ENCODE measurements at places on chromosomes 2 and 18.

- DNase-seq: no peak
Measured at GRCh38 chr2:152050341-152050740, 48.5 kb downstream of the CACNB4 start.

- DNase-seq: peak; percentile 20
Measured at GRCh38 chr2:33265584-33266338, 210.7 kb upstream of the RASGRP3 start.

GRCh38 chr2:172829229-172829628, 93.6 kb downstream of the RAPGEF4 start:
- DNase-seq: peak; percentile 64

DNA sequence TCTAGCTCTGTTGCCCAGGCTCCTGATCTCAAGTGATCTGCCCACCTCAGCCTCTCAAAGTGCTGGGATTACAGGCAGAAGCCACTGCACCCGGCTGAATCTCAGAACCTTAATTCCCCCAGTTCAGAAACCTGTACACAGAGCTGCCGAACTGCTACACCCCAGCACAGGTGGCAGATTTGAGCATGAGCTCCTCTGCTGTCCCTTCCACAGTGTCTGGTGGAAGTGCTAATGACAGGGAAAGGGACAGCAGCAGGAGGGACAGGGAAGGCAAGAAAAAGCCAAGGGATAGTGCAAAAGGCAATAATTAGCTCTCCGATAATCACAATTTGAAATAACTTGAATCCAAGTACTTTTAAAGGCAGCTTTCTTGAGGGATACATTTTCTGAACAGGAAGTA, 211.4 kb upstream of the ZNF521 start:
- DNase-seq: no peak

DNA sequence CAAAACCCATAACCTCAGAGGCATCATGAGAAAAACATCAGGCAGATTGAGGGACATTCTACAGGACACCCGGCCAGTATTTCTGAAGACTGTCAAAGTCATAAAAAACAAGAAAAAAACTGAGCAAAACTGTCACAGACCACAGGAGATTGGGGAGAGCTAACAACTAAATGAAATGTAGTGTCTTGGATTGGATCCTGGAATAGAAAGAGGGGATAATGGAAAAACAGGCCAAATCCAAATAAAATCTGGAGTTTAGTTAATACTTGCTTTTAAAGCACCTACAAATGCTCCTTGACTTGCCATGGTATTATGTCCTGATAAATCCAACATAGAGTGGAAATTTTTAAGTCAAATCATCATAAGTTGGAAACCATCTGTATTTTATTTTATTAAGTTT, 17.6 kb upstream of the CXCR1 start:
- DNase-seq: no peak

GRCh38 chr2:17296686-17297085, 221.6 kb downstream of the RAD51AP2 start:
- no peak for DNase-seq

GRCh38 chr2:60882971-60883753, 1.8 kb downstream of the REL start:
- DNase-seq: peak; percentile 11

DNA sequence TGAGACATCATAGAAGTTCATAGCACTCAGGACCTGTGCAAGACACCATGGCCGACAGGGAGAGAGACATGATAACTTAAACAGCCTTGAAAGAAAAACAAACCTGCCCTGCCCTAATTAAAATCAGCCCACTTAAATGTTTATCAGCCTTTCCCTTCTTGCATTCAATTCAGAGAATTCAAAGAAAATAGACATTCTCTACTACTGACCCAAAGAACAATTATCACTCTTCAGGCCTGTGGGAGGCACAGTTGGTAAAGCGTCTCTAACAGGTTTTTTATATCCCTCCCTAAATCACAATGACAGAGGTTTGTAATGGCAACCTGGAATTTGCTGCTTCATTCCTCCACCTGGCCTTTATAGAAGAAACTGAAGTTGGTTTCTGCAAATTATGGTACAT, 1.7 kb downstream of the CDK15 start:
- no peak for DNase-seq

DNA sequence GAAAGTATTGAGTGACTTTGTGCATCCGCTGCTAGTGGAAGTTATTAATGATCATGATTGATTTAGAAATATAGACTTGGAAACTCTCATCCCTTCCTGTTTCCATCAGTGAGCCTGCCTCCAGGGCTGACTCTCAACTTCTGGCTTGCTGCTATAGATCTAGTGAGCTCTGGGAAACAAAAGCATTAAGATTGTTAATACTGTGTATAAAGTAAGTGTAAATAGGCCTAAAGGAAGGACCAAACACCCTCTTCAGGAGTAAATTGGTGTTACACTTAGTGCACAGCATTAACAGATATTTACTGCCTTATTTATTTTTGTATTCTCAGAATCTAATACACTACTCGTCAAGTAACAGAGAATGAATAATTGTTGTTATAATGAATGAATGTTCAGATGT, 285.6 kb downstream of the THSD7B start:
- no peak for DNase-seq

GRCh38 chr2:26001743-26002351, 19.6 kb upstream of the KIF3C start:
- DNase-seq: peak; percentile 37

DNA sequence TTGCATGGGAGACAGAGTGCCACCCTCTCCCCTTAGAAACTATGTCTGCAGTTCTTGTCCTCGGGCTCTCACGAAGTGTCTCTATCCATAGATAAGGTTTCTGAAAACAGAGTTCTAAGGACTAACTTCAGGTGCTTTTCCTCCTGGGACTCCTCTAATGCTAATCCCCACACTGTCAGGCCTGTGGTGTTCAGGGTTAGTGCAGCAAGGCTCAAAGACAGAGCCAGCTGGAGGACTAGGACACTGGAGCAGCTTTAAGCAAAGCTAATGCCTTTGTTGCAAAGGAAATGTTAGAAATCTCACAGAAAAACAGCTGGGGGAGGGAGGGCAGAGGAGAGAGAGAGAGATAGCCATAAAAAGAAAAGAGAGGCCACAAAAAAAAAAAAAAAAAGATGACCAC, 824.0 kb upstream of the FSHR start:
- no peak for DNase-seq

DNA sequence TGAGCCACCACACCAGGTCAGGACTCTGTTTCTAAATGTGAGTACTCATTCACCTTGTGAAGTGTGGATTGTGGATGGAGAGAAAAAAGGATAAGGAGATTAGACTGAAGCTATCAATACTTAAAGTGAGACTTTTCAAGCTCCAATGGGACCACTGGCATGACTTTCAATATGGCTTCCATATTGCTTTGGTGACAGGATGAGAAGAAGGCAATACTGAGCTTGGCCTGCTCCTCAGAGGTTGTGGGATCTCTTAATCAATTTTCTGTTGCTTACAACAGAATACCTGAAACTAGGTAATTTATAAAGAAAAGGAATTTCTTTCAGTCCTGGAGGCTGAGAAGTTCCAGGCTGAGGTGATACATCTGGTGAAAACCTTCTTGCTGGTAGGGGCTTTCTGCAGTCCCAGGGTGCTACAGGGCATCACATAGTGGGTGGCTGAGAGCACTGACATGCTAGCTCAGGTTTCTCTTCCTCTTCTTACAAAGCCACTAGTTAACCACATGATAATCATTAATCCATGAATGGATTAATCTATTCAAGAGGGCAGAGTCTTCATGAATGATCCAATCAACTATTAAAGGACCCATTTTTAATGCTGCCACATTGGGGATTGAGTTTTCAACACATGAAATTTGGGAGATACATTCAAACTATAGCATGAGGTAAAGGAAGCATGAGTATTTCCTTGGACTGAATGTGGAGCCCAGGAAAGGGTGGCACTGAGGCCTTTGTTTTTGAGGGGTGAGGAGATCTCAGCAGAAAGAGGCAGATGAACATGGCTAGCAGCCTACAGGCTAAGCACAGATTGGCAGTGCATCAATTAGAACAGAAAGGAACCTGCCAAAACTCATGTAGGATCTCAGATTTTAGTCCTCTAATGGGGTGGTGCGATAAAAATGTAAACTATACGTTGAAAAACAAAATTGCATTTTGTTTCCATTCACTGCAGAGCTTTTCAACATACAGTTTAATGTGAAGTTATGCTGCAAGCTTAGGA, 274.5 kb downstream of the PIK3C3 start:
- DNase-seq: no peak

DNA sequence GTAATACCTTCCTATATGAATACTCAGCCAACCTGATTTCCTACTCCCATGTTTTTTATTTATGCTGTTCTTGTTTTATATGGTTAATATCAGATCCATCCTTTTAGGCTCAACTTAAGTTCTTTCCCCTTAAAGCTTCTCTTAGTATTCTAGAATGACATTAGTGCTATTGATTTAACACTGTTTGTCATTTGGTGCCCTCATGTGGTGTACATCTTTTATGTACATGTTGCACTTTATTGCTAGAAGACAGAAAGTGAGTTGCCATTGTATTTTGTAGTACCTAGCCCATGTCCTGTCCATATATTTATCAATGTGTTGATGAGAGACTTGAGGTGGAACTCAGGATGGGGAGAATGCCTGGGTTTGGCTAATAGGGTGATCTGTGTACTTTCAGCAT, 2.5 kb downstream of the HTRA2 start:
- peak; percentile 28 for DNase-seq

DNA sequence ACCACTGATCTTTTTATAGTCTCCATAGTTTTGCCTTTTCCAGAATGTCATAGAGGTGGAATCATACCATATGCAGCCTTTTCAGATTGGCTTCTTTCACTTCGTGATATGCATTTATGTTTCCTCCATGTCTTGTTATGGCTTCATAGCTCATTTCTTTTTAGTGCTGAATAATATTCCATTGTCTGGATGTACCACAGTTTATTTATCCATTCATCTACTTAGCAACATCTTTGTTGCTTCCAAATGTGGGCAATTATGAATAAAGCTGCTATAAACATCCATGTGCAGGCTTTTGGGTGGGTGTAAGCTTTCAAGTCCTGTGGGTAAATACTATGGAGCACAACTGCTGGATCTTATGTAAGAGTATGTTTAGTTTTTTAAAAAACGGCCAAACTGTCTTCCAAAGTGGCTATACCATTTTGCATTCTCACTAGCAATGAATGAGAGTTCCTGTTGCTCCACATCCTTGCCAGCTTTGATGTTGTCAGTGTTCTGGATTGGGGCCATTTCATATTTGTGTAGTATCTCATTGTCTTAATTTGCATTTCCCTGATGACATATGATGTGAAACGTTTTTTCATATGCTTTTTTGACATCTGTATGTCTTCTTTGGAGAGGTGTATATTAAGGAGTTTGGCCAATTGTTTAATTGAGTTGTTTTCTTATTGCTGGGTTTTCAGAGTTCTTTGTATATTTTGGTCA, 20.6 kb downstream of the STPG4 start:
- DNase-seq: no peak

GRCh38 chr2:59627599-59627998, 925.9 kb downstream of the BCL11A start:
- no peak for DNase-seq

DNA sequence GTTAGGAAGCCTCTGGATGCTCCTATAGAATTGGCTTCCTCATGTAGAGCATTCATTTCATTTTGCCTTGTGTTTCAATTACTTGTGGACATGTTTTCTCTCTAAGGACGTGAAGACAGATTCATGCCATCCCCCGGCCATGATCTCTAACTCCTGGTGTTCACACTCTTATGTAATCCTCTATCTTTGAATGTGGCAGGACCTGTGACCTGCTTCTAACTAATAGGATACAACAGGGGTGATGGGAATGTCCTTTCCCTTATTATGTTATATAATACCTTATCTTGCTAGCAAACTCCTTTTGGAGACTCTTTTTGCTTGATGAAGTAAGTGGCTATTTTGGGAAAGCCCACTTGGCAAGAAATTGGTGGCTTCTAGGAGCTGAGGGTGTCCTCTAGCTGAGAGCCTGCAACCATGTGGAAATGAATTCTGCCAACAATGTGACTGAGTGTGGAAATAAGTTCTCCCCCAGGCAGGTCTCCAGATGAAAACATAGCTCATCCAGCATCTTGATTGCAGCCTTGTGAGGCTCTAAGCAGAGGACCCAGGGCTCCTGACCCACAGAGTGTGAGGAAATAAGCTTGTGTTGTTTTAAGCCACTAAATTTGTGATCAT, 13.8 kb downstream of the DPYSL5 start:
- no peak for DNase-seq

GRCh38 chr2:175817221-175817620, 184.8 kb downstream of the LNPK start:
- DNase-seq: no peak

DNA sequence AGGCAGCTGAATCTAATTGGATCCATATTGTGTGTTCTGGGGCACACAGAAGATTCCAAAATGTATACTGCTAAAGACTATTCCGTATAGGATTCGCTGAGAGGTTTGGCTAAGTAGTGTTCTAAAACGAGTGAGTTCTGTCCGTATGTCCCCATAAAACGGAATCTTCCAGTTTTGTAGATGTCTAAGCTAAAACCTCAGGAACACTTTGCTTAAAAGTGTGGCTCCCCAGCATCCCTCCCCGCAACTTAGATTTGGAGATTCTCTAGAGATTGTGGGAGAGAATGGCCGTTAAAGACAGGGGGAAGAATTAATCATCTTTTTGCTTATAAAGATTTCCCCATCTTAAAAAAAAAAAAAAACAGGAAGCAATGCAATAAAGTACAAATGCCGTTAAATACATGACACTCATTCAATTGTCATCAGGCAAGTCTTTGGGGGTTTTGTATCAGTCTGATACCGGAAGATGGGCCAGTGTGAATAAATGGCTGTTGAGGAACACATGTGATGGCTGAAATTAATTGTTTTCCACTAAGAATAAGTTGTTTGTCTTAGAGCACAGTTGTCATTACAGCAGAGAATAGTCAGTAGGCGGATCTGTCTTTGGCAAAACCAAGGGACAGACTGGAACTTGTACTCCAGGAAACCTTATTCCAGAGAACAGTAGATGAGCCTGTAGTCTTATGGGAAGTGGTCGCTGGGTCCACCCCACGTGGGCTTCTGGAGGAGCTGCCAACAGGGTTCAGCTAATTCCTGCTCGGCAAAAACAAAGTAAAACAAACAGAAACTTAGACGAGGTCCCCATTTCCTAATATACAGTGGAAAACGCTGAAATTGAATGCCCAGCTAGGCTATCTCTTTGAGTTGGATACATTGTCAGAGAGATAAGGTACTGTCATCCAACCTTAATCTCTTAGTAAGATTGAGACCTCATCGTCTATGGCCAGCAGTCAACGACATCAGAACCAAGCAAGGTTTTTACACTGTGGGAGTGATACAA, 1.7 kb downstream of the EMILIN2 start:
- DNase-seq: no peak

Data from HT1080 (cell line).